ENCODE measurements at places on chromosomes 6 and 20.

GRCh38 chr6:939526-940252 is 246.8 kb upstream of the EXOC2 start:
- DNase-seq, result no peak

DNA sequence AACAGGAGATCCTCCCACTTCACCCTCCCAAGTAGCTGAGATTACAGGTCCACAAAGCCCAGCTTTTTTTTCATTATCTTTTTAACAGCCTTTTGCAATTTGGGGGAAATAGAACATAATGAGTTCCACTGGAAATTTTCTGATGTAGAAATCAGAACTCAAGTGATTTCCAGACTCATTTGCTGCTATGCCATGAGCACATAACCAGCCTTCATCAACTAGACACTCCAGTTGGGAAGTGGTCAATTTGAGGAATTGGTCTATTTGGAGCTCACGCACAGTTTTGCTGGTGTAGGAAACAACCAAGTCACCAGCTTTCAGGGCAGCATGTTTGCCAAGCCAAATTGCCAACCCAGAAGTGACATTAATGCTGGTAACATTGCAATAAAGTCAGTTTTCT is 86.7 kb downstream of the MAFB start:
- DNase-seq, result no peak

GRCh38 chr6:113651120-113651519 is 206.0 kb upstream of the MARCKS start:
- no peak for DNase-seq

GRCh38 chr6:138001750-138002349 is 105.4 kb downstream of the PERP start:
- DNase-seq, result no peak

- no peak for DNase-seq
These were observed 36.8 kb upstream of the SAMD3 start for GRCh38 chr6:130259557-130259956.

- no peak for DNase-seq
These were observed 73.2 kb downstream of the LY86 start for GRCh38 chr6:6661684-6662083.

GRCh38 chr6:100948381-100949133 is 67.4 kb upstream of the ASCC3 start:
- no peak for DNase-seq

DNA sequence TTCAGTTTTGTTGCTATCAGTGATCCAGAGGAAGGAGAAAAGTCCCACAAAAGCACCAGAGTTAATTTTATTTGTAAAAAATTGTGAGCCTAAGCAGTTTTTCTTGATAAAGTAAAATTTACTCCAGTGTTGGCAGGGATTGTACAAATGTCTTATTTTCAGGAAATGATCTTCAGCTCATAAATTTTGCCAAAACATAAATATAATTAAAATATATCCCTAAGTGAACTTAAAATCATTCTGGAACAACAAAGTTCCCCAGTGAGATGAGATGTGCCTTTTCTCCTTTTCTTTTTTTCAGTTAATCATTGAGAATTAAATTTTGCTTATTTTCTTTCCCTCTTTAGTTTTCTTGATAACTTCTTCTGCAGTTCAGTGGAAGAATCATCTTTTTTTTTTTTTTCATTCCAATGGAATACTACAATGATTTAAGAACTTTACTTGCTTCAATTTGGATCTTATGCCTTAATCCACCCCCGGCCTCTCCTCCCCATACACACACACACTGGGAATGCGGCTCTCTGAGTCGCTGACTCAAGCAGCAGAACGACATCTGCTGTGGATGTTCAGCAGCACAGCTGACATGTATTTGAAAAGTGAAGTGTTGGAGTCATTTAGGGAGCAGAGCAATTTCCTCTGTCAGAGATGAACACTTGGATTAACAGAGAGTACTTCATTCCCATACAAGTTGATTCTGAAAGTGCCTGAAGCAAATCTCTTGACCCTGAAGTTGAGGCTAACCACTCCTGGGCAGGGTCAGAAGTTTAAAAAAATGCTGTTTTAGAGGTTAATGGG is 27.7 kb upstream of the LAMA4 start:
- DNase-seq, result no peak

Data from GM18507 (cell line).